ENCODE measurements at places on chromosomes 7 and 10.

DNA sequence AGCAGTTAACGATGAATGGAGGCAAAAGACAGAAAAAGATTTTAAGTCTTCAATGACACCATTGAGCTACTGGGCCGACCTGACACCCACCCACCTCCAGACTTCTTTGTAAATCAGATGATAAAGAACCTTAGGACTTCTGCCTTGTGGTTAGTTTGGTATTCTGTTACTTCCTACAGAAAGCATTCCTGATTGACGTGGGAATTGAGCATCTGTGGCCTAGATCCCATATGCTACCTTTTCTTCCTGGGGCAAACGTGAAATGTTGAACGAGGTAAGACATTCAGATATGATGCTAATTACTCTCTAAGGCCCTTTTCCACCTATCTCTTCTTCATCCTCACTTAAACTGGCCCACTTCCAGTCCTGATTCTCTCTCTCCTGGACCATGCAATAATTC, 10.2 kb downstream of the PRLHR start:
- DNase-seq: no peak

- peak; percentile 41 for DNase-seq
These were observed 847 bp downstream of the BTAF1 start for GRCh38 chr10:91924212-91925021.

GRCh38 chr10:129495698-129496097, 28.7 kb downstream of the MGMT start:
- DNase-seq: no peak

- DNase-seq: no peak
These were observed 85.4 kb downstream of the ATXN7L1 start for GRCh38 chr7:105790996-105791395.

GRCh38 chr10:23514321-23514720, 75.4 kb downstream of the OTUD1 start:
- DNase-seq: no peak

GRCh38 chr10:26780793-26781601, 79.8 kb downstream of the ABI1 start:
- DNase-seq: peak; percentile 73

DNA sequence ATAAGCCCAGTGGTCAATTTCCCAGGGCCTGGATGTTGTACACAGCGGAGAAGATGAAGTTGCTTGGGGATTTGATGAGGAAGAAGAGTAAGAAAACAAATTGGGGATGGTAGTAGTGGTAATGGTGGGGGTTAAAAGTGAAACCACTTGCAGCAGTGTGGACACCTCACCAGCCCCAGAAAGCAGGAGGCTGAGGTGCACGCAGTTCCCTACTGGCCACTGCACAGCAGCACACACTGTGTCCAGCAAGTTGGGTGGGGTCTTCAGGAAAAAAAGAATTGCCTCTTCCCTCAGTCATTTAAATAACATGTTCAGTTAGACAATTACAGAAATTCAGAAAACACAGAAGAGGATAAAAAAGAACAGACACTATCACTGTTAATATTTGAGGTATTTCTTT, 96.6 kb downstream of the TAX1BP1 start:
- no peak for DNase-seq

DNA sequence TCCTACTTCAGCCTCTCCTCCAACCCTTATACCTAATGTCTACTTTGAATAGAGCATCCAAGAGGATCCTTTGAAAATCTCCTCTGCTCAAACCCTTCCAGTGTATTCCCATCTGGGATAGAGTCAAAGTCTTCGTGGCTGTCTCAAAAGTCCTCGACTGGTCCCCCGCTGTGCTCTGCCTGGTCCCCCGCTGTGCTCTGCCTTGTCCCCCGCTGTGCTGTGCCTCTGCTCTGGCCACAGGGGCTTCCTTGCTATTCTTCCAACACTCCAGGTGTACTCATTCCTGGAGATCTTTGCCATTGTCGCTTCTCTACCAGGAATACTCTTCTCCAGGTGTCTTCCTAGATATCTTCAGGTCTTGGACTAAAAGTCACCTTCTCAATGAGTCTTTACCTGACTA, 36.1 kb upstream of the COMMD3 start:
- DNase-seq: no peak

- no peak for DNase-seq
These were observed 12.1 kb upstream of the BHLHA15 start for GRCh38 chr7:98199131-98199530.

DNA sequence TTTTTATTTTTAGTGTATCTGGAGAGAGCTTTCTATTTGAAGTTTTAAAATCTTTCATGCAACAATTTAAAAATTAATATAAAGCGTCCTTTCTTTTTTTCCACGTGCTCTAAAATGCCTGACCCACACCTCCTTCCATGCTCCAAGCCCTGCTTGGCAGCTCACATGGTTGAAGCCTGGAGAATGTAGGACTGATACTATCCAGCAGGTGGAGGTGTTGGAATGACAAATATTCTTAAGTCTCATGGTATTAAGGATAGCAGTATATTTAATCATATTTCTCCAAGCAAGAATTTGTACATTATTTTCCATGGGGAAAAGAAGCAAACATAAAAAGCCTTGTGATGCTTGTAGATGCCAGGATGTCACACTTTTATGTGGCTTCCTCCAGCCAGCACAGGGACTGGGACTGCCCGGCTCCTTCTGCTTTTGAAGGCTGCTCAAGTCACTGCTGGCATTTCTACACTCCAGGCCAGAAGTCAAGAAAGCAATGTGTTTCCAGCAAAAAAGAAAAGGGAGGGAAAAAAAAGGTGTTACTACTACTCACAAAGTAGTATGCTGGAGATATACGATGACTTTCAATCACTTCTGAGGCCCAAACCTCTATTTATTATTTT, 49.7 kb downstream of the BZW2 start:
- DNase-seq: peak; percentile 36
